ENCODE measurements at places on chromosomes 1 and 21.

DNA sequence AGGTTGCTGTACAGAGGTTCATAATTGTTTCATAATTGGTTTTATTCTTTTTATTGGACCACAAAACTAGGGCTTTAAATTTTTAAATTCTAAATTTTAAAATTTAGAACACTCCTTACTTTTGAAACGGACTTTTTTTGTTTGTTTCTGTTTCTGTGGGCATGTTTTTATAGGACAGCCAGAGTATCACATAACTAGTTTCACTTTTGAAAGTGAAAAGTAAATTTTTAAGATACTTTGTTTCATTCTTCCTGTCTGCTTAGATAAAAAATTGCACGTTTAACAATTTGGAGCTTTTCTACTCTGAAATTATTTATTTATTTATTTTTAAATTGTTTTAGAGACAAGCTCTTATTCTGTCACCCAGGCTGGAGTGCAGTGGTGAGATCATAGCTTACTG, 29.7 kb downstream of the MDM4 start:
- no peak for DNase-seq

- no peak for DNase-seq
Observed at GRCh38 chr1:91806769-91807700, 78.9 kb downstream of the TGFBR3 start.

GRCh38 chr1:25912076-25912831, 6.0 kb upstream of the STMN1 start:
- DNase-seq, result no peak

- no peak for DNase-seq
Observed at GRCh38 chr1:7560128-7560527, 211.0 kb upstream of the VAMP3 start.

DNA sequence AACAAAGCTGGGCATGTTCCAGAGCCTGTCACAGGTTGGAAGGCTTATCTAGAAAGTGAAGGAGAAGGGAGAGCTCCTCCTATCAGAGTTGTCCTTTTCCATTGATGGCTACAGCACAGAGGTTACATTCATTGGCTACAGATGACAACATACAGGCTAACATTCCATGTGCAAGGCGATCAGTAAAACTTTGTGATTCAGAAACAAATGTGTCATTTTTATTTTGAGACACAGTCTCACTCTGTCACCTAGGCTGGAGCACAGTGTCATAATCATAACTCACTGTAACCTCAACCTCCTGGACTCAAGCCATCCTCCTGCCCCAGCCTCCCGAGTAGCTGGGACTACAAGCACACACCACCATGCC, 32.6 kb downstream of the TRIM67 start:
- DNase-seq, result no peak

DNA sequence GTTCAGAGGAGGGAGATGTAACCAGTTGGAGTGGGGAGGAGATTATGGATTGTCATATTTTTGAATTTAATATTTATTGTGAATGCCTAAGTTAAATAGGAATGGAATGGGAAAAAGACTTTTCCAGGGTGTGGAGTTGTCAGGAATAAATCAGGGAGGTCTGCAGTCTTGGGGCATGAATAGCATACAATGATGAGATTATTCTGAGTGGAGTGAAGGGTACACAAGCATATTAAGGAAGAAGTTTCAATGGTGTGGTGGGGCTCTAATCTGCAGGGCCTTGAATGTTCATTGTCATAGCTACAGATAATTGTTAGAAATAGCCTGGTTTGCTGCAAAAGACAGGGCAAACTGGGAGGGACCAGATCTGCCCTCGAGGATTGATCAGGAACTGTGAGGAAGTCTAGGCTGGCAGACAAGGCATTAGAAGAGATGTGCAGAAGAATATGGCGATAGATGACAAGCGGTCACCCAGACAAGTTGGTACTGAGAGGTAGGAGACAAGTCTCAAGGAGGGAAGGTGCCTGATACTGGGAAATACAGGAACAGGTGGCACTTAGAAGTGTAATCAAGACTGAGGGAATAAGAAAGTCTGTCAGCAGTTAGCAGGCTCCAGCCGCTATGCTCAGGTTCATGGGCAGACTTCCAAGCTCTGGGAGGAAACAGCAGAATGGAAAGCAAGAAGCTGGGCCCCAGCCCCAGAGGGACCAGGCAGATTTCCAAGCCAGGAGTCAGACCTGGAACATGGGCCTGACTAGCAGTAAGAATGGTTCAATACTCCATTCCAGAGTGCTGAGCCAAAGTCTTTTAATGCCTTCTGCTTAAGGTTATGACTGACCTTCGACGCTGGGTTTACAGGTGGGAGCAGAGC, 20.9 kb upstream of the RGL1 start:
- DNase-seq, result peak; percentile 33

DNA sequence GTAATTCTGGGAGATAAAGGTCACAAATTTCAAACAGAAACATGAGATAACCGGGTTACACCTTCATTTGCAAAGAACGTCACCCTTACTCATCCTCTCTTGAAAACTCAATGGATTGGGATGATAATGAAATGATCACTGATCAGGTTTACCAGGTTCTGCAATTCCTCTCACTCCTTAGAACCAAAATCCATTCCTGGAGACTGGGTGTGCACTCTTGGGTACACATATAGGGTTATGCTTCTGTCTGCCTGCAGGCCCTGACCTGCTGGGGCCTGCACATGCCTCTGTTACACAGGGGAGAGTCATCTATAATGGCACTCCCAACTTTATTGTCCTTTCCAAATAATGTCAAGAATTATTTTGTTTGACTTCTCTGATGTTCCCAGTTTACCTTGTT, 8.3 kb downstream of the SUSD4 start:
- DNase-seq, result no peak

GRCh38 chr1:43082740-43083139, 89.3 kb downstream of the EBNA1BP2 start:
- DNase-seq, result no peak

DNA sequence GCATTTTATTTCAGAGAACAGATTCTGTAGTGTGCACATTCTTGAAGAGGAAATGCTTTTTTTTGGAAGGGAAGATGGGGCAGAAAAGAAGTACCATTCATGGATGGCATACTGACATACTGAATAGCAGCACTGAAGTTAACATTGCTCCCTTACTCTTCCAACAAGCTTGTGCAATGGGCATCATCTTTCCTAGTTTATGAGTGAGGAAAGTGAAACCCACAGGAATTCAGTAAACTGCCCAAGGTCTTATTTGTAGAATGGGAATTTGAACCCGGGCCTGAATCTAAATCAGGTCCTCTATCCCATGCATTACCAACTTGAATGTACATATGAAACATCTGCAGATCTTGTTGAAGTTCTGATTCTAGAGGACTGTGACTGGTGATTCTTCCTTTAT, 215.7 kb upstream of the FGGY start:
- no peak for DNase-seq

GRCh38 chr1:182329471-182329870, 62.1 kb downstream of the GLUL start:
- no peak for DNase-seq

GRCh38 chr1:58000821-58001220, 545.7 kb downstream of the OMA1 start:
- DNase-seq, result no peak

GRCh38 chr1:114238053-114238452, 84.4 kb upstream of the SYT6 start:
- peak; percentile 24 for DNase-seq

DNA sequence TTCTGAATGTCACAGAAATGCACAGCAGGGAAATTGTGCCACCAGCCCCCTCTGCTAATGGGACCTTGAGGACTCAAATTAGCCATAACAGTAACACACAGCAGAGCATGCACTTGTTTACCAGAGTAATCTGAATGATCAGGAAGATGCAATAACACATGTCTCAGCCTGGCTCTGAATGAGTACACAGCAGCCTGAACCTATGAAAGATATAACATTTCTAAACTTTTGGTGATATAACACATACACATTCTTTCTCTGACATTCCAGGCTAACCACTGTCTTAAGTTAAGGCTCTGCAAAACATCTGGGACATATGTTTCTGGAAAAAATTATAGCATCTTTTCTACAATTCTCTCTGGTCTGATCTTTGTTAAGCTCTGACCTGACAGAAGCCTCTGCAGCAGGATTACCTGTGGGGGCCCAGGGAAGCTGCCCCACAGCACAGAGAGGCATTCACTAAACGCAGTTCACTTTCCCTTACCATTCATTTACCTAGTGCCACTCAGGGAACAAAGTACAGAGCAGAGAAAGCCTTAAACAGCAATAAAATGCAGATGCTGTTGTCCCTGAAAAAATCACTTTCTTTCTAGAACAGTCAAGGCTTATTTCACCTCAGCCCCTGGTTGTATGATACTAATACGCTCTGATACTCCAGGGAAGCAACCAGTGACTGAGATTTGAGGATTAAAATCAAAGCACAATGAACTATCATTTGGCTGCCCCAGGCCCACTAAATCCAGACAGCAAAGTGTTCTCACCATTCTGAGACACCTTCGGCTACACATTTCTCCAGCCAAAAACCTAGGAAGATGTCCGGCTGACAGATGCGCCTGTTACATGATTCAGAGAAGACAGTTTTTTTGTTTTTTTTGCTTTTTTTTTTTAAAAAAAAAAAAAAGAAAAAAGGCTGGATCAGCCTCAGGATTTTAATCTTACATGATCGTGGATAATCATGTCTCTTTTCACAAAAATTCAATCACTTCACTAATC, 54.0 kb upstream of the CNN3 start:
- peak; percentile 58 for DNase-seq

DNA sequence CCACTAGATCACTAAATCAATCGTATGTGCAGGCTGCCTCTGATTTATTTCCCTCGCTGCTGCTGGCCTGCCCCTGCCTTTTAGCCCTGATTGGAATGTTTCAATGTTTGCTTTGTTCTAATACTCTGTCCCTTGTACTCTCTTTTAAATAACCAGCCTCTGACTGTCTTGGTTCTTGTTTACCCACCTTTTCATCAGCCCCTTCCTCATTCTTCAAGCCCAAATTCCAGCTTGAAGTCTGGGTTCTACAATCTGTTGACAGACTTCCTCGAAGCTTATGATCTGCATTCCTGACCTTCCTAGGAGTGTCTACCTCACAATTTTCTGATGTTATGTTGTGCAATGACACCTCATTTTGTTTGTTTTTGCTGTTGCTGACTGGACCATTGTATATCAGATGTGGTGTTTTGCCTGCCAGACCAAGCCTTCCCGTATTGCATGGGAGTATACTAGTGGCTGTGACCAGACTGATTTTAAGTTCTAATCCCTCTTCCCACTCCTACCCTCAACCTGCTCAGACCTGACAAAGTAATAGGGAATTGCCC, 46.6 kb upstream of the APOBEC4 start:
- peak; percentile 56 for DNase-seq

DNA sequence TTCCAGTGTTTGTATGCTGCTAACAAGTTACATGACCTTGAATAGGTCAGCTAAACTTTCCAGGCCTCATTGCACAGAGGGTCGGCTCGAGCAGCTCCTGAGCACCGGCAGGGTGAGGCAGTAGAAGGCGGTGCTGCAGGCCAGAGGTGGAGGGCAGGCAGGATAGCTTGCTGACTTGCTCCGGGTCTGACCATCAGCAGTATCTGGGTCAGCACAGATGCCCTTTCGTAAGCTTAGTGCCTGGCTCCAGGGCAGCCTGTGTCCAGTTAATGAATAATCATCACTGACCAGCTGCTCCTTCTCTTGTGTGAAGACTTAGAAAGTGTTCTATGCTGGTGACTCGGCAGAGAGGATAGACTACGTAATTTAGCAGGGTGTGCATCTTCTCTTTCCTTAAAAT, 6.9 kb downstream of the MAPKAPK2 start:
- no peak for DNase-seq

GRCh38 chr21:25836396-25836795, 101.6 kb downstream of the GABPA start:
- DNase-seq, result no peak

DNA sequence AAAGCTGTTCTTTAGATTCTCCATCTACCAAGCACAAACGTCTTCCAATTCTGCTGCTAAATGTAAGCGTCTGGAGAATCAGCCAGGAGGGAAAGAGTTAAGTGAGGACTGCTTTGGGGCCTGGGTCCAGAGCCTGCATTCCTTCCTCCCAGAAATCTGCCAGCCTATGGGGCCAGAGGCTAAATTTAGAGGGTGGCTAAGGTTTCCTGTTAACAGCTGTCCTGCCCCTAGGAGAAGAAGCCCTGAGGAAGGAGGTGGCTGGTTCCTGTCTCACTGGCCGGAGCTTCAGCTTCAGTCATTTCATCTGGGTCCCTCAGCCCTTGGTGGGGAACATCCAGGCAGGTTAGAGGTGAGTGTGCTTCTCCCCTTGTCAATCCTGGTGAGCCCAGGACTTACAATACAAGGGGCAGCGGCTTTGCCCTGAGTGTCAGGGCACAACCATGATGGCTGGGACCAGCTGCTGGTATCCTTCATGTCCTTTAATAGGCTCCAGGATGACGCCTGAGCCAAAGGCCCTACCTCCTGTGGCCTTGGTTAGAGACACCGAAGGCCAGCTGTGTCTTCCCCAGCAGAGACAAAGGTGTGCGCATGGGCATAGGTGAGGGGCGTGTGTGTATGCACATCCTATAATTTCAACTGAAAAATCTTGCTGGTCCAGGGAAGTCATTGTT, at the start of gene STYXL2:
TSS of gene STYXL2 (plus strand) at position 230 of the 671 bp plus-strand sequence. CDS start 775 bp downstream, outside the sequence.
- no peak for DNase-seq

GRCh38 chr1:76465030-76465429, 390.5 kb downstream of the ST6GALNAC3 start:
- no peak for DNase-seq

DNA sequence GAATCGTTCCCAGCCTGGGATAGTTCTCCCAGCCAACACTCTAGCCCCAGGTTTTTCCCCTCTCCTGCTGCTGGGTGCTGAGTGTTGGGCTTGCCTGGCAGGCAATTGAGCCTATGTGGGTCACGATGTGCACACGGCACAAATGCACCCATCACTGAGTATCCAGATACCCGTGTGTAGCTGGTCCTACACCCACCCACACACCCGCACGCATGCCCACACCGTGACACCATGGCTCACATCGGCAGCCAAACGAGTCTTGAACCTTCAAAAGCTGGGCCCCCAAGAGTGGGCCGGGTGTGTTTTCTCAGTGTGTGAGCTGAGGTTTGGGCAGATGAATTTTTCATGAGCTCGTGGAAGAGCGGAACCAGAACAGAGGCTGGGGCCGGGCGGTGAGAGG, 188.5 kb downstream of the GRIK3 start:
- DNase-seq, result no peak

DNA sequence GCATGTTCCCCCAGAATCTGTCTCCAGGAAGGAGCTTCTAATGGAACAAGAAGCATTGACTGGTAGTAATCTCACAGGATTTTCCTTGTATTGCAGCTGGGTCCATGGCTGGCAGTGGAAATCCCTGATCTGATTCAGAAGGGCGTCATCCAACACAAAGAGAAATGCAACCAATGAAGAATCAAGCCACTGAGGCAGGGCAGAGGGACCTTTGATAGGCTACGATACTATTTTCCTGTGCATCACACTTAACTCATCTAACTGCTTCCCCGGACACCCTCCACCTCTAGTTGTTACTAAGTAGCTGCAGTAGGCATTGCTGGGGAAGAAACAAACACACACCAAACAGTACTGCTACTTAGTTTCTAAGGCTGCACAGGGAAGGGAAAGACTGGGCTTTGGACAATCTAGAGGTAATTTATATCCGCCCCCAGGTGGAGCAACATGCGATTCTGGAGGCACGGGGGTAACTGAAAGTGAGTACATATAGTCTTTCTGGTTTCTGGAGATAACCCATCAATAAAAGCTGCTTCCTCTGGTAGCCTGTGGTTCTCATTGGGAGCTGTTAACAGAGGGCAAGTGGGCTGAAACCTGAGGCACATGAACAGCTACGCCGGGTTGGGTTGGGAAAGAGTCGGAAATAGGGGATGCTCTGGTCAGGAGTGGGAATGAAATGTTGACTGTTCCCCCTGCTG, 837 bp upstream of the USP21 start:
- DNase-seq, result no peak

- no peak for DNase-seq
Observed at GRCh38 chr1:11946647-11947046, 12.1 kb downstream of the PLOD1 start.
